CD4-positive, alpha-beta T cell treated with Interleukin-15 for 4 hours (primary cell): ENCODE measurements at places on chromosomes 4 and X.

GRCh38 chr4:187972135-187972534 is 23.4 kb upstream of the ZFP42 start:
- DNase-seq, result no peak

DNA sequence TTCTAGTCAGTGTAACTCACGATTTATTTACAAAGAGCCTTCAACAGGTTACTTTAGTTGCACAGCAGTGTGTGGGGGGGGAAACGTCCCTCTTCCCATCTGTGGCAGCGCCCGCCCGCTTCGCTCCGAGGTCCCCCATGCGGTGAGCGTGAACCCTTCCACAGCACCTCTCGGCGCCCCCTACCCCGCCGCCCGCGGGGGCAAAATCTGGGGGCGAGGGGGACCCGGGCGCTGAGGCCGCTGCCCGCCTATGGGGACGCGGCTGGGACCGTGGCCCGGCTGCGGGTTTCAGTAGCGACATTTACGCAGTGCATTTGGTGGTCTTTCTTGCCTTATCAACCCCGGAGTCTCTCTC is 6.4 kb downstream of the NKX6-1 start:
- DNase-seq, result no peak

- no peak for DNase-seq
Measured at GRCh38 chrX:69029771-69030170, 135.5 kb downstream of the PJA1 start.

- DNase-seq, result peak; percentile 2
Measured at GRCh38 chr4:155582971-155583437, 83.6 kb upstream of the GUCY1A1 start.

GRCh38 chr4:140151699-140152012 is 2.3 kb downstream of the MAML3 start:
- peak; percentile 47 for DNase-seq
